ENCODE measurements at places on chromosomes 7 and 10.

DNA sequence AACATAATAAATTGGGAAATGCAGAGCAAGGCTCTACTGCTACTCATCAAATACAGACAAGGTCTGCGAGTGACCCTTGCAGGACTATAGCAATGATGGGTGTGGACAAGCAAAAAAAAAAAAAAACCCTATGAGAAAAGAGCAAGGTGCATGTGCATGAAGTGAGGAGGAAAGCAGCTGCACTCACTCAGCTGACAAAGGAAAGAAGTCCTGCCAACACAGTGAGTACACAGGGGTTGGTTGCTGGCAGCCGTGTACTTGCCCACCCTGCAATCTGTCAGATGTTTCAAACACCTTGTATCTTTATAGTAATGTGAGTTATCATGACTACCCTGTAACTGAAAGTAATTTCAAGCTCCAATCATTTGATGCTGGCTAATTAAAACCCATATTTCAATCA lies 20.5 kb downstream of the CHCHD3 start:
- no peak for DNase-seq

- DNase-seq: no peak
Observed at GRCh38 chr10:122348512-122348911, 26.0 kb upstream of the PLEKHA1 start.

GRCh38 chr10:75197066-75197465 lies 13.5 kb upstream of the VDAC2 start:
- no peak for DNase-seq

GRCh38 chr7:20470726-20471125 lies 140.0 kb downstream of the ITGB8 start:
- DNase-seq: no peak

Measured in activated B cell treated with CpG ODN at 0.5 μM for 24 hours (primary cell).